ENCODE measurements at places on chromosomes 6 and 20.
A peak's percentile ranks its signal among the peaks of the same experiment; 100 is the strongest.

GRCh38 chr6:140193269-140193668 is 818.8 kb upstream of the CITED2 start:
- DNase-seq = no peak

GRCh38 chr6:126665551-126665950 is 325.6 kb downstream of the CENPW start:
- DNase-seq = no peak

- no peak for DNase-seq
Measured at GRCh38 chr20:43893930-43894329, 20.7 kb upstream of the TOX2 start.

- DNase-seq = no peak
Measured at GRCh38 chr6:146666909-146667308, 68.1 kb downstream of the ADGB start.

DNA sequence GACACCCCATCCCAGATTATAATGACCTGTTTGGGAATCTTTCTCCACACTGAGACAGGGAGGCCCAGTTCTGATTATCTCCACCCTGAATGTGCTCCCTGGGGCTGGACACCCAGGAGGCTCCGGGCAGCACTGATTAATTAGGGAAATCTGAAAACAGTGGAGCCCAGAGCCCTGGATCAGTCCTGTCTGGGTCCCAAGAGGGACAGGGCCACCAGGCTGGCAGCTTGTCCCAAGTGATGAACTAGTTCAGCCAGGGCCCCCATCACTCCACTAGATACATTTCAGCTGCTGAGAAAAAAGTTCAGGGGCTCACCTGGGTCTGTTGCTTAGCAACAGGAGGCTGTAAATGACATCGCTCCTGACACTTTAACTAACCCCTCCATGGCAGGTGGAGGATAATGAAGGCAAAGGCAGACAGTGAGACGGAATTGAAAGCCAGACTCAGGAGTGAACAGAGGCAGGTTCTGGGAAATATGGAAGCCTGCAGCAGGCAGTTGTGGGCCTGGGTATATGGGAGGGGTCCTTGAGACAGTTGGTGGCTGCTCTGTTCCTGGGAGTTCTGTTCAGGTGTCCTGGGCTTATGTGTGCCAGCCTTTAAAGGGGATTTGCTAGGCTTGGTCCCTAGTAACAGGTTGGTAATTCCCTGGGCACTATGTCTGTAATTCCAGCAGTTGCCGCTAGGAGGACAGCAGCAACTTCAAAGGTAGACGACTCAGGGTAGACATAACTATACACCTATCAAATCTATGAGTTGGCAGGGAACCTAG is 78.3 kb upstream of the CTNNBL1 start:
- DNase-seq = no peak

DNA sequence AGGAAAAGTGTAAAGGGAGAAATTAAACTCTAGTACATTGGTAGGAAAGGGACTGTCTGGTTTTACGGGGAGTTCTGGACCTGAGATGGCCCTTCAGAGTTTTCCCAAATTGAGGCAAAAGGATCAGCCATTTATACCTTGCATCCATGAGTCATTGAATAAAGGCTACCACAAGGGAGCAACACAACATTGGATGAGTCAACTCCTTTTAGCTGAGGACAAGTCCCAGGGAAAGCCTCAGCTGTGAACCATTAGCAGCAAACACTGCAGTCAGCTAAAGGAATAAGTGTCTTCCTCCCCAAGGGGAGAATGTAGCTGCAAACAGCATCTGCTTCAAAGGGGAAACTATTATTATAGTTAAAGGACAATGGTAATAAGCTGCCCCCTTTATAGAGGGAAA is 468.7 kb upstream of the ID4 start:
- DNase-seq = no peak

DNA sequence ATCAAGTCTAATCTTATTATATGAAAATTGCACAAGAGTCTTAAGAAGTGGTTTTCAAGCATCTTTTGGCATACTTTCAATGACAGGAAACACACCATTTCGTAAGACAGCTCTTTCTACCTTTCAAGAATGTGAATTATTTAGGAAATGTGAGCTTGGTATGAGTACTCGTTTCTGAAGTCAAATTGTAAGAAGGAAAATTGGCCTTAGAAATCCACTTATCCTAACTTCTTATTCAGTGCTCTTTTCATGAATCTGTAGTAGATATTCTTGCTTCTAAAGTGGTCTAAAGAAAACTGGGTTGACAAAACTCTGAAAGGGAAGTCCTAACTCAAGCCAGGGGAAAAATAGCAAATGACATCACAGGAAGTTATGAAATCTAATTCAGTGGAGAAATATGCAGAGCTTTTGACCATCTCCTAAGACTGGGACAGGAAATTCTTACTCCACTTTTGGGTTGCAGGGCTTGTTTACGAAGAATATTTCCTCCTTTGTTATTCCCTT is 38.5 kb upstream of the OGFRL1 start:
- no peak for DNase-seq

DNA sequence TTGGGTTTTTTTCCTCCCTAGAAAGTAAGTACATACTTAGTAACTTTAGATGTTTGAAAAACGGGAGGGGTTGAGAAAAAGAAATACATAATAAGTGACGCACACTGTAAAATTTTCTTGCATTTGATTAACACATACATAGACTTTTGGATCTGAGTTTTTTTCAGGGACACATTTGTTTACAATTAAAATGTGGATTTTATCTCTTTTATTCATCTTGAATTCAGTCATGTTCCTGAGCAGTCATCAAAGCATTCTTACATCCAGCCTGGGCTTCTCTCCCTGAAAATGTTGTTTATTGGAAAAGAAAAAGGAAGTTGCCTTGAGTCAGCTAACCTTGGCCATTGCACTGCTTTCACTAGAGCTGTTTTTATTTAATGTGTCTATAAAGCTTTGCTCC is 8.7 kb upstream of the RPP40 start:
- DNase-seq = no peak

DNA sequence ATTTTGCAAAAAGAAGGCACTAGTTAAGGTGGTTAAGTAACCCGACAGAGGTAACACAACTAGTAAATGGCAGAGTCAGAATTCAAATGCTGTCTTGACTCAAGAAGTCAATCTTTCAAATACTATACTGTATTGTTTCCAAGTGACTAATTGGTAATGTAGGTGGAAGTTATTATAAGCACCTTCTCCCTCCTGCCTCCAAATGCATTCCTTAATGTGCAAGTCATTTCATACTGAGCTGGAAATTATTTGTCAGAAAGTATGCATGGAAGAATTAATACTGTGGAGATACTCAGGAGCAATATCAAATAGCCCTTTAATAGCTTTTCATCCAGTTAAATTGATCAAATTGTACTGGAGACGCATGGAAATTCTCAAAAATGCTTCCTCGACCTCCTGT is 579.1 kb downstream of the DOK5 start:
- no peak for DNase-seq

DNA sequence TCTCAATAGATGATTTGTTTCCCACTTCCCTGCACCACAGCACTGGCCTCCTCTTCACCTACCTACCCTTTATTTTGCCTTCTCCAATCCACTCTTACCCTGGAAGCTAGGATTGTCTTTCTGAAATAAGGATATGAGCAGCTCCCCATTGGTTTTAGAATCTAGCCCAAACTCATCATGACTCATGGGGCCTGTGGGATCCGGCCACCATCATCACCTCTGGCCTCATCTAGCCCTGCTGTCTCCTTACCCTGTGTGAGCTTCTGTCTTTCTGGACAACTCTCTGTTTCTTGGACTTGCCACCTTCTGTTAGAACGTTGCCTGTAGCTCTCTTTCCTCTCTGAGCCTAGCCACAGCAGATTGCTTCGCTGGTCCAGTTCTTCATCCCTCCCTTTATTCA is 277.1 kb downstream of the PAX1 start:
- DNase-seq = no peak

DNA sequence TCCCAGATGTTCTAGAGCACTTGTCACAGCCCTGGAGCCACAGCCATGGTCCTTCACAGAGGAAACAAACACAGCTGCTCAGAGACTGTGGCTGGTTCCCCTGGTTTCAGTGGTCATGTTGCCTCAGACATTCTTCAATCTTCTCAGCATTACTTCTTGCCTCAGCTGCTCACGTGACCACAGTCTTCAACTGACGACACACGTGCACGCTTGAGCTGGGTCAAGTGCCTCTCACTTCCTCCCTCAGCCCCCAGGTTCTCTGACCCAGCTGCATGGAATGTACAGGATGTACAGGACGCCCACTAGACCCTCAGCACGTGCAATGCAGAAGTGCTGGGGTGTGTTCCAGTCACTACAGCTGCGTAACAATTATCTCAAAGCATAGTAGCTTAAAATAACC is 159.8 kb upstream of the GGTLC1 start:
- DNase-seq = no peak

- no peak for DNase-seq
Measured at GRCh38 chr20:63544958-63545516, 2.5 kb downstream of the SRMS start.

- DNase-seq = no peak
Measured at GRCh38 chr6:47044397-47044796, 2.3 kb upstream of the ADGRF1 start.

- peak; percentile 68 for DNase-seq
Measured at GRCh38 chr20:17014217-17014616, 212.6 kb upstream of the PCSK2 start.

GRCh38 chr6:4253604-4254231 is 118.3 kb upstream of the ECI2 start:
- no peak for DNase-seq

GRCh38 chr6:24139080-24139479 is 13.1 kb downstream of the NRSN1 start:
- DNase-seq = no peak
